ENCODE measurements at places on chromosomes 12 and 14.

GRCh38 chr14:91216731-91217226 is 27.7 kb downstream of the GPR68 start:
- no peak for DNase-seq

GRCh38 chr12:125100551-125101434 is 35.6 kb downstream of the AACS start:
- no peak for DNase-seq

DNA sequence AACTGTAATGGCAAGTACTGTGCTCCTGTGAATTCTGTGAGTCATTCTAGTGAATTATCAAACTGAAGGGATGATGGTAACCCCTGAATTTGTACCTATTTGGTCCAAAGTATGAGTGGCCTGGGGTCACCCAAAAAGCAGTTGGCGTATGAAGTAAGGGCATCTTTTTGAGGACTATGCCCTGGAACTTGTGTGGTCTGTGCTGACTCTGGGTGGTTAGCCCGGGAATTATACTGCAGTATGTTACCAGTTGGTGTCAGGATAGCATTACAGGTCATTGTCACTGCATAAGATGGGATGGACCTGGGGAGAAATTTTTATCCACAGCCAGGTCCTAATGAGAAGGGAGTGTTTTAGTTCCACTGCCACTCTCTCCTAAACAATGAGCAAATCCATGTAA is 174.7 kb downstream of the SSPN start:
- no peak for DNase-seq

GRCh38 chr12:80100591-80100990 is 1.3 kb downstream of the OTOGL start:
- DNase-seq, result no peak

DNA sequence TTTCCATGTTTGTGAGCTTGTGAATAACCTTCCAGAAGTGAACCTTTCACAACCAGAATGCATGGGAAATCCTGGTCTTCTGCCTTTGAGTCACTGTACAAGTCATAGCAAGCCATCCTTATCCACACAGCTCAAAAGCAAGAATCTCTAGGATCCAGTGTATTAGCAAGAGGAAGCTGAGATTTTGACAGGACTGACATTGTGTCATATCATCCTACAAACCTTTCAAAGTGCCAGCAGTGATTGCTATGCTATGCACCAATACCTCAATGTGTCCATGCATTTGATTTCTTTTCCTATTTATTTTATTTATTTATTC is 13.5 kb upstream of the NRDE2 start:
- no peak for DNase-seq

DNA sequence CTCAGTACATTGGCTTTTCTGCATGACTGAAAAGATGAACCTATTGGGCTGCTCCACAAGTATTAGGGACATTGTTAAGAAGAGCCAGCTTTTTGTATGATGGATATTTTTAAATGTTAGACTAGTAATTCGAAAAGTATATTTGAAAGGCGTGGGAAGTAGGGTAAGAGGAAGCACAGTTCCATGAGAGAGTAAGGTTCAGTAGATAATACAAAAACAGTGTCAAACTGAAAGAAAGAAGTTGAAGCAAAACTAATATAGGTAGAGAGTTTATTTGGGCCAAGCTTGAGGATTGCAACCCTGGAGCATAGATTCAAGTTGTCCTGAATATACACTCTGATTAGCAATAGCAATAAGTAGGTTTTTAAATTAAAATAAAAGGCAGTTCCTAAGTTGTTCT is 193.9 kb downstream of the RASSF9 start:
- no peak for DNase-seq

DNA sequence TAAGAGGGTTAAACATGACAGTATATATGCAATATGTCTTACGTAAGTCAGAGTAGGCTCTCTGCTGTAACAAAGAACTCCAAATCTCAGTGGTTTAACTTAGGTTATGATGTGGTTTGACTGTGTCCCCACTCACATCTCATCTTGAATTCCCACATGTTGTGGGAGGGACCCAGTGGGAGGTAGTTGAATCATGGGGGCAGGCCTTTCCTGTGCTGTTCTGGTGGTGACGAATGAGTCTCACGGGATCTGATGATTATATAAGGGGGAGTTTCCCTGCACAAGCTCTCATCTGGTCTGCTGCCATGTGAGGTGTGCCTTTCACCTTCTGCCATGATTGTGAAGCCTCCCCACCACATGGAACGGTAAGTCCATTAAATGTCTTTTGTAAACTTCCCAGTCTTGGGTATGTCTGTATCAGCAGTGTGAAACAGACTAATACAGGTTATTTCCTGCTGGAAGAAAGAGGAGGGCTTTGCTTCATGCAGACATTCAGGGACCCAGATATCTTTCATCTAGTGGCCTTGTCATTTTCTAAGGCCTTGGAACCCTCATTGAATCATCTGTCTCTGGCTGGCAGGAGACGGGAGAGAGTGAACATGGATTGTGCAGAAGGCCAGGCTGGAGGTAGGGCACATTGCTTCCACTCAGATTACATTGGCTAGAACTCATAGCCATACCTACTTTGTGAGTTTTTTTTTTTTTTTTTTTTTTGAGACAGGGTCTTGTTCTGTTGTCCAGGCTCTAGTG is 96.1 kb downstream of the CRADD start:
- no peak for DNase-seq

DNA sequence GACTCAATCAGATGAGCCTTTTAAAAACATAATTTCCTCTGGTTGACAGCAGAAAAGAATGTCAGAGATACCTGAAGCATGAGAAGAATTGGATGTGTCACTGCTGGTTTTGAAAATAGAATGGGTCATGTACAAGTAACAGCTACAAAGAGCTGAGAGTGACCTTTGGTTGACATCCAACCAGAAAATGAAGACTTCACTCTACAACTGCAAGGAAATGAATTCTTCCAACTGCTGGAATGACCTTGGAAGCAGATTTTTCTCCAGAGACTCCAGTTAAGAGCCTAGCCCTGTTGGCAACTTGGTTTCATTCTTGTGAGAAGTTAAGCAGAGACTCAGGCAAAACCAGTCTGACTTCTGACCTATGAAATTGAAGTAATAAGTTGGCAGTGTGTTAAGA is 505.9 kb downstream of the SLC16A7 start:
- DNase-seq, result no peak

Measured in NCI-H345 (cell line).